ENCODE measurements at places on chromosomes 7 and 10.

GRCh38 chr7:137820677-137821420 is 25.9 kb downstream of the DGKI start:
- DNase-seq = no peak

DNA sequence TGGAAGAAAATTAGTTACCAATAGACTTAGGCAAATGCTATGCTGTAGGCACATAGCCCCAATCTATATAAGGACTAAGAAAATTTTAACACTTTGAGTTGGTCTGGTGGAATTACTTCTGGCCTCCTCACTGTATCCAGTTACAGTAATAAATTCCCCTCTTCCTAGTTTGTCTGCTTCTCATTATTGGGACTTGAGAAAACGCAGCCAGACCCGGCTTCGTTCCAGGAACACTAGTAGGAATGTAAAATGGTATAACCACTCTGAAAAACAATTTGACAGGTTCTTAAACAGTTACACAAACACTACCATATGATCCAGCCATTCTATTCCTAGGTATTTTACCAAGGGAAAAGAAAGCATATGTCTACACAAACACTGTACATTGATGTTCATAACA is 150.2 kb downstream of the VPS50 start:
- DNase-seq = no peak

DNA sequence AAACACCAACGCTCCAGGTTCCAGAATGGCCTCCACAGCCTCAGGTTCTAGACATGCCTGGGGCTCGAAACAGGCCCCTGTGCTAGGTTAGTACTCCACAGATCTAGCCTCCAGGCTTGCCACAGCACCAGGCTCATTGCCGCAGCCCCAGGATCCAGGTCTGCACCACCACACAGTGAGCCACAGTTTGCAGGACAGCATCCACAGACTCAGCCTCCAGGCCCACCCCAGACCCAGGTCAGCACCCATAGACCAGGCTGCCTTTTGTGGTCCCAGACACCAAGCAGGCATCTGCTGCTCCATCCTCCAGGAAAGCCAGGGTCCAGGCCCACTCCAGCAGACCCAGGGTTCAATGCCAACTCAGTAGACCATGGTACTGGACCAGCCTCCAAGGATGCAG is 132.3 kb upstream of the VSTM2A start:
- DNase-seq = no peak

DNA sequence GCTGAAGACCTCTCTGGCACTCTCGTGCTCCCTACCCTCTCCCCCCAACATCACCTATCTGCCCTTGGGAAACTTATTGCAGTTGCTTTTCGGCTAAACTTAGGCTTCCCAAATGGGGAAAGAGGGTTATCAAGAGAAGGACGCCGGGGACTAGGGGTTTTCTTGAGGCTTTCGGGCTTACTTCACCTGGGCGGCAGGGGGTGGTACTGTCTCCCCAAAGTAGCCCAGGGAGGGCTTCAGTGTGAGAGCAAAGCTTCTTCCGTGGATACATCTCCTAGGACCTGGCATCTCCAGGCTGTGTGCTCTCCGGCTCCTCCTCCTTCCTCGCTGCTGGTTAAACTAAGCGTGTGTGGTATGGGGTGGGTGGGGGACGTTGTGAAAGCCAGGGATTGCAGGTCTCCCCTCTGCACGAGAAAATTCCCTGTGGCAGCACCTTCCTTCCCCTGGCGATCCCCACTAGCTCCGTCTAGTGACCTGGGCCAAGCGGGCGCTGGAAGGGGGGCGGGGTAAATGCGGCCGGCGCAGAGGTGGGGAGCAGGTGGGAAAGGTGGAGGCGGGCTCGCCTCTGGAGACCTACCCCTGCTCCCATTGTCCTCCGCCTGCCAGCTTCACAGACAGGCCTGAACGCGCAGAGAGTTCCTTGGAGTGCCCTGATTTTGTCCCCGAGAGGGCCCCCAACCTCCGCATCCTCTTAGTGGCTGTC is 1.1 kb downstream of the PLXDC2 start:
- DNase-seq = no peak

DNA sequence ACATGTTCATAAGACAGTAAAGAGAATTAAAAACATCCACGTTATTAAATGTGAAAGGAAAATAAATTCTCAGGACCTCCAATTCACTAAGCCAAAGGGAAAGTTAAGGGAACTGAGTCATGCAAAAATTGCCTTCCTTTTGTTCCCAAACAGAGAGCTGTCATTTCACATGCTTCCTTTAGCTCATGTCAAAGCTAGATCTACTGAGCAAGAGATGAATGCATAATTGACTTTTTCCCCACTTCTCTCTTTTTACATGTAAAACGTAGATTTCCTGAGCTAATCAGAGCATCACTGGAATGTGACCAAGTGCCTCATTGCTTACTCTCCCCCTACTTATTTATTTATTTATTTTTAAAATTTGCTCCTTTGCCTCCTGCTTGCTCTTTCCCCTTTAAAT is 129.1 kb upstream of the AMPH start:
- DNase-seq = no peak

- no peak for DNase-seq
Observed at GRCh38 chr7:132546366-132547127, 29.7 kb downstream of the PLXNA4 start.
